ENCODE measurements at places on chromosomes 13 and 19.
A peak's percentile ranks its signal among the peaks of the same experiment; 100 is the strongest.

- DNase-seq, result no peak
Observed at GRCh38 chr19:4695224-4695731, 25.1 kb upstream of the MYDGF start.

- no peak for DNase-seq
Observed at GRCh38 chr13:42495255-42495654, 78.7 kb upstream of the TNFSF11 start.

DNA sequence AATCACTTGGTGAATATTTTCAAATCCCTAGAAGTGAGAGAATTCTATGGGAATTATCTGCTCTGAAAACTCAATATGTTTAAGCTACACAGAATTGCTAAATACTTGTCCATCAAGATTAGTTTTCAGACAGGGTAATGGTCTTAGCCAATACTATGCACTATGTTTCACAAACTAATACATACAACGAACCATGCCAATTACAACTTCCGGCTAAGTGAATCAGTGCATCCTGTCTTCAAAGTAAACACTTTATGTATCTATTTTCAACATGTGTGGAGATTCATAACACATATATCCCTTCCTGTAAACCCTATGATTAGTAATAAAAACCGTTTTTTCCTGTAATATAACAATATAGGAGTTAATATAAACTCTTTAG lies 181.5 kb downstream of the POSTN start:
- no peak for DNase-seq

DNA sequence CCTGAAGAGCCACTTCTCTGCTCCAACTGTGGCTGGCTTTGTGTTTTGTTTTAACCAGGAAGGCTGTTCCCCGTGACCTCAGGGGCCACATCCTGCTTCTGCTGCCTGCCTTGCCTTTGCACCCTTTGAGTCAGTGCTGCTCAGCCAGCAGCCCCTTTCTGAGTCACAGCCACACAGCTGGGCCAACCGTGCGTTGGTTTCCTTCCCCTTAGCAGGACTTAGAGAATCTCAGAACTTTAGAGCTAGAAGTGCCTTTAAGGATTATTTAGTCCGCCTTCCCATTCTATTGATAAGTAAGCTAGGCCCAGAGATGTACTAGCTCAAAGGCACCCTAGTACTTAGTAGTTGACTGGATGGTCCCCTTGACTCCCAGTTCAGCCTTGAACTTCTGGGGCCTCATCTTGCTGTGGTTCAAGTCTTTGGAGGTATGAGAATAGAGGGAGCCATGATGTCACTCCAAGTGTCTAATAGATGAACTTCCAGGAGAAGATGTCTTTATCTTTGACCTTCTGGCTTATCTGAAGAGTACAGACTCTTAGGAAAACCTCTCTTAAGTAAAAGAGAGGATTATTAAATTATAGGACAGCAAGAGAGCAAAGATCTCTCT lies 8.0 kb downstream of the RGCC start:
- no peak for DNase-seq

GRCh38 chr13:46051968-46052318 lies 603 bp downstream of the ZC3H13 start:
- DNase-seq, result no peak

DNA sequence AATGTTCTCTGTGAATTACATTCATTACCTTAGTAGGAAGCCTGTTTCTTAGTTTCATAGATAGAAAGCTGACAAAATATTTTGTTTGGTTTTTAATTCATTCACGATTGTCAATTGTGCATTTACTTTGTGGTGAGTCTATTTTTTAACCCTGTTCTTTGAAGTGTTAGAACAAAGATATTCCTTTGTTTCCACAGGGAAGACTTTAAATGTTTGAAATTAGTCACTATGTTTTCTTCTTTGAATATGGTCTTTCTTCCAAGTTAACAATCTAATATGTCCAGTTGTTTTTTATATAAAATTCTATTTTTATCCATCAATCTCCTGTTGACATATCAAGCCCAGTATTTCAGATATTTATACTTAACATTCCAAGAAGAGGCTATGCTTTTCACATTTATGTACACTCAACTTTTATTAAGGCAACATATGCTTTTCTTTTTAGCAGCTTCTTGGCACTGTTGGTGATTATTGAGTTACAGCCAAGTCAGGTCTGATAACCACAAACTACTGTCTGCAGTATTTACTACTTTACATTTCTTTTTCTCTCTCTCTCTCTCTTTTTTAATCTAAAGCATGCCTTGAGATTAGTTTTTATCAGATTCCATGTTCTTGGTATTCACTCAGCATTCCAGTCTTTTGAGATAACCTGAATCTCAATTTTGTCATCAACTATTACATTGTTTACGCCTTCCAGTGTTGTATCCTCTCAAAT lies 812.8 kb upstream of the SLC10A2 start:
- DNase-seq, result no peak

- no peak for DNase-seq
Observed at GRCh38 chr19:44552324-44552723, 22.8 kb upstream of the CEACAM20 start.

DNA sequence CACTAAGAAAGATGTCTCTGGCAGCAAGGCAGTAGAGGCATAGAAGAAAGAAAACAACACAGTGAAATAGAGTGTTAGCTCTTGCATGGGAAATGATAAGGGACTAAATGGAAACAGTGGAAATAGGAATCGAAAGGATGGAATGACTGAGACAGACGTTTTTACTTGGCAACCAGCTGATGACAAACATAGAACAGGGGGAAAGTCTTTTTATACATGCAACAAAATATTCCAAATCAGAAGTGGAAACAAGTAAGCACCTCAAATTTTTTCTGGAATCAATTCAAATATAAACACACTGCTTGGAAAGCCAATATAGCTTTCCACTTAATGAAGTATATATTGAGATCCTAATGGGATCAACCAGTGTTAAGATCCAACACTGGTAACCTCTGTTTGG lies 110.2 kb downstream of the MZT1 start:
- no peak for DNase-seq

GRCh38 chr13:44870456-44870929 lies 118.8 kb downstream of the NUFIP1 start:
- DNase-seq, result peak; percentile 6

DNA sequence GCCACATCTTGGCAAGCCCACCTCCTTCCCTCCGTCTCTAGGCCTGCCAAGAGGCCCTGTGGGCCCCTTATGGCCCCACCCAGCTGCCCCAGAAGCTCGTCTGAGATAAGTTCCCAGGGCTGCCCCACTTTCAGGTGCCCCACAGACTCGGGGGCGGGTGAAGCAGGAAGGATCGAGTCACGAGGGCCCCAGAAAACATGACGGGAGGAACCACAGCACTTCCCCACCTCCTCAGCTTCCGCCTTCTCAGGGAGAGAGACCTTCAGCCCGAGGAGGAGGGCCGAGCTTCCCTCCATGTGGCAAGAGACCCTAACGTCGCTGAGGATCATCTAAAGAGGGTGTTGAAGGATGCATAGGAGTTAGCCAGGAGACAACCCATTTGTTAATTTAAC lies 4.5 kb upstream of the IL12RB1 start:
- no peak for DNase-seq

DNA sequence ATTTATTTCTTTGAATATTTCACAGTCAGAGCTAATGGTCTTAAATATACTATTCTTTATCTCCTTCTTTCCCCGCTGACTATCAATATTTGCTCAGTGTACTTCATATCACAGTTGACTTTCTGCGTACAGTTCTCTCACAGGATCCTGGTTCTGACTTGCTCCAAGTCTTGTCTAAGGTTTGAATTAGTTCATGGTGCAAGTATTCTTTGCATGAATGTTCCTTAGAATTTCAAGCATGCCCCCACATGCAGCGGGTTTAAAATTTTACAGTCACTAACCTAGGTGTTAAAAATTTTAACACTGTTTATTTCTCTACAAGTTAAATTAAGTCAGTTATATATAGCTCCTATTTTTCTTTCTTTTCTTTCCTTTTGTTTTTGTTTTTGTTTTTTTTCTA lies 20.8 kb upstream of the KLF12 start:
- no peak for DNase-seq

GRCh38 chr13:110116072-110116487 lies 190.9 kb downstream of the COL4A1 start:
- DNase-seq, result no peak

GRCh38 chr19:55778331-55778730 lies 9.4 kb downstream of the RFPL4AL1 start:
- DNase-seq, result no peak

DNA sequence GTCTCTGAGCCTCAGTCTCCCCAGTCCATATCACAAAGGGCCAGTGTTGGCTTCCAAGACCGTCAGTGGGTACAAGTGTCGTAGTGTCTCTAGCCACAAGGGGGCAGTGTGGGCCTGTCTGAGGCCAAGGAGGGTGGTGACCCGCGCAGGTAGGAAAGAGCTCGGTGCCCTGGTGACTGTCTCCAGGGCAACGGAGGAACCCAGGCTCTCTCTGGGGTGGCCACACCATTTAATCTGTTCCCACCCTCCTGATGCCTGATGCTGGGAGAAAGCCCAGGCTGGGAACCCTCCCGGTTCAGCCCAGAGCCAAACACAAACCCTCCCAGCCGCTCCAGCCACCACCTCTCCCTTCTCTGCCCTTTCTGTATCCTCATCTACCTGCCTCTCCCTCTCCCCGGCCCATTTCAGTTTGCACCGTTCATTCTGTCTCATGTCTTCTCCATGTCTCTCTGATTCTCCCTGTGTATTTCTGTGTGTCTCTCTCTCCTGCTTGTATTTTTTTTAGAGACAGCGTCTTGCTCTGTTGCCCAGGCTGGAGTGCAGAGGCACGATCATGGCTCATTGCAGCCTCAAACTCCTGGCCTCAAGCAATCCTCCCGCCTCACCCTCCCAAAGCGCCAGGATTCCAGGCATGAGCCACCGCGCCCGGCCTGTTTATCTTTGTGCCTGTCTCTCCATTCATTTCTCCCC lies 17.5 kb upstream of the MEIS3 start:
- DNase-seq, result peak; percentile 59

DNA sequence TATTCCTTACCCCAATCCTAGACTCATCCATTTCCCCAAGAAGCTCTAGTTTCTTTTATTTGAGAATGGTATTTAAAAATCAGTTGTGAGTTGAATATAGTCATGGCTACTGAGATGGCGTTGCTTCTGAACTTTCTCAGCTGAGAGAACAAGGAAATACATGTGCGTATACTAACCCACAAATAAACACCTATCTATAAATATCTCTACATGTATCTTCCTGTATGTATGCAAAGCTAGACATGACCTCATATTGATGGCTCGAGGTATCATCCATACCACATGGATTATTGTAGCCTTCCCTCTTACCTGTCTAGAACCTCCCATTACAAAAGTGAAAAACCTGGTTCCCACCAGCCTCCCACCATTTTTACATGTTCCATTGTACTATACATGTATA lies 141.0 kb downstream of the UFM1 start:
- no peak for DNase-seq

- peak; percentile 93 for DNase-seq
Observed at GRCh38 chr19:40549007-40549708, 27.5 kb upstream of the SHKBP1 start.

DNA sequence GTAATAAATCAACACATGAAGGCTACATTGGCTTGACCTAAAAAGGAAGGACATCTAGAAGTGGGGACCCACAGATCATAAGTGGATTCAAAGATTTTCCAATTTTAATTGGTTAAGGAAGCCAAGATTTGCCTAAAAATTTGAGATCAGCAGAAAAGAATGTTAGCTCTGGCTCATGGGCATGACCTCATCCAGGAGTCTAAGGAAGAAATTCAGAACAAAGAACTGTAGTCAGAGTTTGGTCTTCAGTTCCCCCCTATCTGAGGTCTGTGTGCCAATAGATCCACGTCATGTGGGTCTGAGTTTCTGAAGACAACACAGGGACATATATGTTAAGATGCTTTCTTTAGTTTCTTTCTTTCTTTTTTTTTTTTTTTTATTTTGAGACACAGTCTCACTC lies 648.8 kb upstream of the SPRY2 start:
- DNase-seq, result no peak

DNA sequence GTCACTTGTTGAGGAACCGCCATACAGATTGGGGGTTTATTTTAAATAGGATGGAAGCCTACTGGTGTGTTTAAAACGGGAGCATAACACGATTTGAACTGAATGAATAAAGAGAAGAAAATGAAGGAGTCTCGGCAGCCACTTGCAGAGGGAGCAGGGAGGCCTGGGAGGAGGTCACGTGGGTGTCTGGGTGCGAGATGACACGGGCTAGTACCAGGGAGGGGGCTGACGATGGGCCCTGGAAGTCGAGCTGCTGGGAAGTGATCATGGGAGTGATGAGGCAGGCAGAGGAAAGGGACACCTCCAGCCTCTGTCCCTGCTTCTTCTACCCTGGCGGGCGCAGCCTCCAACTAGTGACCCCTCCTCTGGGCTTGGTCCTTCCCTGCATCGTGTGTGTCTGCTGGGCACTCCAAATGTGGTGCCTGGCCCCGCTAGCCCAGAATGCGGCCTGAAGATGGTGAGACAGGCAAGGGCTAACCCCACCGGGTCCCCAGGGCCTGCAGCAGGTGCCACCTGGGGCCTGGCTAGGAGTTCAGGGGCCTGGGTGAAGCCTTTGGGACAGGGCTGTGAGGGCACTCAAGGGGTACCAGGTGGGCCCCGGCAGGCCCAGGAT lies 35.5 kb downstream of the CRTC1 start:
- no peak for DNase-seq

- no peak for DNase-seq
Observed at GRCh38 chr13:113887700-113888201, 23.9 kb upstream of the GAS6 start.

GRCh38 chr13:28138756-28139470 lies 568 bp downstream of the PAN3 start:
- peak; percentile 35 for DNase-seq

DNA sequence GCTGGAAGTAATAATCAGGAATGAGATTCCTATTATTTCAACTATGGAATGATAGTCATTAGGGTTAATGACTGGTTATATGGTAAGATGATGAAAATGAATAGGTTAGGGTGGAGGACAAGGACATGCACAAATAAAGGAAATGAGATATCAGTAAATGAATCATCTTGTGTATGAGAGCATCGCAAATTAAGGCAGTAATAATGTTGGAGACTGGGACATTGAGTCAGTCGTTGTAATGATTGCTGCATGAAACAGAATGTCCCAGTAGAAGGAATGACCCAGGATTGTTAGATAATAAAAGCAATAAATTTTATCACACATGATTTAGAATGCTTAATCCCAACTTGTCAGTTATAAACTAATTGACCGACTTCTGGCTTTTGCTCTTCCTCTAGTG lies 1733.7 kb upstream of the PCDH20 start:
- no peak for DNase-seq

GRCh38 chr13:48583859-48584311 lies 51.0 kb upstream of the RCBTB2 start:
- DNase-seq, result no peak

Data from NCI-H345 (cell line).